Memory B cell (primary cell): ENCODE measurements at places on chromosomes 6 and 20.

- no peak for DNase-seq
- peaks cover 42% of the 10 kb centered on the region for H3K27me3 ChIP-seq
- no peaks in the 10 kb centered on the region for H3K36me3 ChIP-seq
- peaks cover 22% of the 10 kb centered on the region for H3K4me1 ChIP-seq
Observed at GRCh38 chr6:169803271-169803811, 51.9 kb downstream of the ERMARD start.

DNA sequence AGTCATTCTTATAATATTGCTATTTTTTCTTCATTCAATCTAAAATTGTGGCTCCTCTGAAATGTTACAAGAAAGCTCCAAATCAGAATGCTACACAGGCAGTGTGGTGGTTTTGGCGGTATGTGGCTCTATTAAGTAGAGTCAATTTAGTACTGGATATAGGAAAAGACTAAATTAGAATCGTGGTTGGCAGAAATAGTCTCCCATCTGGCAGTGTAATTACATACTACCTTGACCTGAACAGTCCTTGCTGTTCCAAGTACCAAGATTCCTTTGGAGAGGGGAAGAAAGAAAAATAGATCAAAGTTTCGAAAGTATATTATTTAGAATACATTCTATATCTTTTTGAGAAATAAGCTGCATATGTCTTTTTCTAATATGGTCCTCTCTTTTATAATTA lies 78.2 kb downstream of the C6orf118 start:
- DNase-seq: no peak
- no peak overlapping the region for H3K27ac ChIP-seq
- no peak overlapping the region for H3K4me3 ChIP-seq
- no peaks in the 10 kb centered on the region for H3K27me3 ChIP-seq
- no peaks in the 10 kb centered on the region for H3K4me1 ChIP-seq

GRCh38 chr6:57305107-57305506 lies 12.3 kb upstream of the PRIM2 start:
- H3K27me3 ChIP-seq: peaks cover 8% of the 10 kb centered on the region
- no peak overlapping the region for H3K4me3 ChIP-seq

GRCh38 chr20:58402305-58402704 lies 13.3 kb downstream of the VAPB start:
- H3K4me3 ChIP-seq: no peak overlapping the region
- peaks cover 23% of the 10 kb centered on the region for H3K4me1 ChIP-seq
- no peak overlapping the region for H3K27ac ChIP-seq
- no peak for DNase-seq
- no peaks in the 10 kb centered on the region for H3K27me3 ChIP-seq

- H3K36me3 ChIP-seq: peaks cover 22% of the 10 kb centered on the region
- H3K27me3 ChIP-seq: no peaks in the 10 kb centered on the region
- H3K4me3 ChIP-seq: peak overlapping the region; percentile 94
- H3K4me1 ChIP-seq: peaks cover 18% of the 10 kb centered on the region
Observed at GRCh38 chr6:106973018-106973835, 1.3 kb downstream of the CD24 start.

DNA sequence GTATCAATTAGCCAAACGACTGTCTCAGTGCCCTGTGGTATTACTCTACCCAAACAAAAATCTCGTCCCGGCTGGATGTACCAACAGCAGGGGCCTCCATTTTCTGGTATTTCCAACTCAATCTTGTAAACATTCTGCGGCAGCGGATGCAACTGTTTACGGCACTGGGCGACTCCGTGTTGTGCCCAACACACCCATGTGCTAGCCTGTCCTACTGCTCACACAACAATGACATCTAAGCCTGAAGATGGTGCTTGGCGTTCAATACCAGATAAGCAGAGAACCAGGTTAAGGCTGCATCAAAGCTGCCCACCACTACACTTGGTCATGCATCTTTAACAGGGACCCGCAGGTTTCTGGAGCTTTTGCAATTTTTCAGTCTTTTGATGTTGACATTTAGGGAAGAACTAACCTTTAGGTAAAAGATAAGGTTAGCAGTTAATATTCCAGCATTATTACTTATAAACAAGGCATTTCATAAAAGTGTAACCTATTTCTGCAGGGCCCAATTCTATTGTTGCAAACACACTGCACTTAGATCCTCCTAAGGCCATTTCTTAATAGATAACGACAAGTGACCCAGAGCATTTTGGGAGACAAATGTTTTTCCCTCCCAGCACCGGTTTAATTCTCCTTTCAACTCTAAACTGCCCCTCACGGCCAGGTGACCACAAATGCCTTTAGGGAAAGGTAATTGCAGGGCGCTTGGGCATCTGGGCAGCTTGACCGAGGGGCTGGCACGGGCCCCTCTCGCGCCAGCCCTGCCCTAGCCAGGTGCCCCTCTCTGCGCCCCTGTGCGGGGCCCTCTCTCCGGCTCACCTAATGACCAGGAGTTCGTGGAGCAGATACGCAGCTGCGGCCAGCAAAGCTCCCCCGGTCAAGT lies 945 bp downstream of the FAXC start:
- DNase-seq: no peak
- no peak overlapping the region for H3K27ac ChIP-seq
- H3K27me3 ChIP-seq: peaks cover 21% of the 10 kb centered on the region
- H3K36me3 ChIP-seq: no peaks in the 10 kb centered on the region
- H3K4me3 ChIP-seq: no peak overlapping the region

DNA sequence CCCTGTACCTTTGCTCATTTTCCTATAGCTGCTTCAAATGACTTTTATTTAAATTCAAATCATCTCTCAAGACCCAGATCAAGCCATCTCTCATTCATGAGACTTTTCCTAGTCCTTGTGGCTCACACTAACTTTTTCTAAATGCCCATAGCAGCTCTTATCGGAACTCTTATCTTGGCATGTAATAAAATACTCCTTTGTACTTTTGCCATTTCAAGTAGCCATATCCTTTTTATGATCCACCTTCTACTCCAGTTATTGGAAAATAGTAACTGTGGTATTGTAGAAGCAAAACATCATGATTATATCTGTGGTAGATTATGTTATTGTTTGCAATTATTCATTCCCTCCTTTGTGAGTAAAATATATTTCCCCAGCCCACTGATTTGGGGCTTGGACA lies 37.6 kb upstream of the FILIP1 start:
- H3K4me1 ChIP-seq: no peaks in the 10 kb centered on the region
- no peaks in the 10 kb centered on the region for H3K36me3 ChIP-seq
- peaks cover 23% of the 10 kb centered on the region for H3K27me3 ChIP-seq
- no peak for DNase-seq
- no peak overlapping the region for H3K4me3 ChIP-seq

GRCh38 chr20:45469336-45470261 lies at the start of gene WFDC2:
Gene WFDC2, plus strand, starts transcription at chr20:45469753. Its CDS starts 29 bp downstream, at chr20:45469782.
- H3K36me3 ChIP-seq: no peaks in the 10 kb centered on the region
- H3K27me3 ChIP-seq: peaks cover 25% of the 10 kb centered on the region
- no peak for DNase-seq
- no peak within 1 kb of the TSS for H3K27ac ChIP-seq
- peaks cover 10% of the 10 kb centered on the region for H3K4me1 ChIP-seq

- no peaks in the 10 kb centered on the region for H3K36me3 ChIP-seq
- DNase-seq: no peak
- no peak overlapping the region for H3K4me3 ChIP-seq
- no peaks in the 10 kb centered on the region for H3K4me1 ChIP-seq
Observed at GRCh38 chr20:17262786-17263185, 35.9 kb downstream of the PCSK2 start.

DNA sequence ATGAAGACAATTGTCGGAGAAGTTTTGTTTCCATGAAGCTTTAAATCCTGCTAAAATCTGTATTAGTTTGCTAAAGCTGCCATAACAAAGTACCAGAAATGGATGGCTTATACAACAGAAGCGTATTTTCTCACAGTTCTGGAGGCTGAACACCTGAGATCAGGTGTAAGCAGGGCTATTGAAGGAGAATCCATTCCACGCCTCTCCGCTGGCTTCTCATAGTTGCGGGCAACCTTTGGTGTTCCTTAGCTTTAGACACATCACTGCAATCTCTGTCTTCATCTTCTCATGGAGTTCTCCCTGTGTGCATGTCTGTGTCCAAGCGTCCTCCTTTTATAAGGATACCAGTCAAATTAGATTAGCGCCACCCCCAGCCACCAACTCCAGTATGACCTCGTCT lies 159.9 kb upstream of the CDYL start:
- H3K27me3 ChIP-seq: peaks cover 16% of the 10 kb centered on the region
- DNase-seq: no peak
- no peaks in the 10 kb centered on the region for H3K36me3 ChIP-seq
- H3K27ac ChIP-seq: no peak overlapping the region
- no peak overlapping the region for H3K4me3 ChIP-seq

DNA sequence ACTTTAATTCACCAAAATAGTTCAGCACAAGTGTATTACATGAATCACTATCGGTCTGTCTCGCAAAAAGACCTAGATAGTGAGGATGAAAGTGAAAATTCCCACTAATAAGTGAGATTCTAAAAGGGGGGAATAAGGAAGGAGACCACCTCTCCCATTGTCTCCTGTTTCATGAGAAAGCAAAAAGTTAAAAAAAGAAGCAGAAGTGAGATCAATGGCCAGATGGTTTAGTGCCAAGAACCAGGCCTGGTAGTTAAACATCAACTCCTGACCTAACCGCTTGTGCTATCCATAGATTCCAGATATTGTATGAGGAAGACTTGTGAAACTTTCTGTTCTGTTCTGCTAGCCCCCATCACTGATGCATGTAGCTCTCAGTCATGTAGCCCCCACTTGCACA lies 293.0 kb downstream of the RNGTT start:
- H3K4me1 ChIP-seq: no peaks in the 10 kb centered on the region
- H3K27ac ChIP-seq: no peak overlapping the region
- DNase-seq: no peak
- no peaks in the 10 kb centered on the region for H3K27me3 ChIP-seq
- peaks cover 59% of the 10 kb centered on the region for H3K36me3 ChIP-seq

- H3K36me3 ChIP-seq: no peaks in the 10 kb centered on the region
- no peak for DNase-seq
- H3K27me3 ChIP-seq: no peaks in the 10 kb centered on the region
- no peaks in the 10 kb centered on the region for H3K4me1 ChIP-seq
Observed at GRCh38 chr6:699319-699718, 6.4 kb upstream of the EXOC2 start.

DNA sequence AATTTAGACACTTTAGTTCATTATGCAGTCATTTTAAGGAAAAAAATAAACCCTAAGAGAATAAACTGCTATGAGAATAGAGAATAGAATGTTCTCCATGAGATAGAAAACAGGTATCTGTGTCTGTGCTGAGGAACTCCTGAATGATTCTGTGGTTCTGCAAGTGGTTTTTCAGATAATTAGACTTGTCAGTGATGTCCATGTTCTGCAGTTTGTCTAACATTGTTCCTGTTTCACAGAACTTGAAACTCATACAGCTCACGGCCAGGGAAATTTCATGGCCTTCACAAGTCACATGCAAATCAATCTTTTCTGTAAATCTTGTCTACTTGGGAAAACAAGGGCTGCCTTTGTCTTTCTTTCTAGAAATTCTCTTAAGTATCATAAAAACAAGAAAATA lies 73.4 kb upstream of the HMGCLL1 start:
- H3K27me3 ChIP-seq: no peaks in the 10 kb centered on the region
- DNase-seq: no peak
- H3K36me3 ChIP-seq: no peaks in the 10 kb centered on the region
- H3K4me1 ChIP-seq: no peaks in the 10 kb centered on the region

DNA sequence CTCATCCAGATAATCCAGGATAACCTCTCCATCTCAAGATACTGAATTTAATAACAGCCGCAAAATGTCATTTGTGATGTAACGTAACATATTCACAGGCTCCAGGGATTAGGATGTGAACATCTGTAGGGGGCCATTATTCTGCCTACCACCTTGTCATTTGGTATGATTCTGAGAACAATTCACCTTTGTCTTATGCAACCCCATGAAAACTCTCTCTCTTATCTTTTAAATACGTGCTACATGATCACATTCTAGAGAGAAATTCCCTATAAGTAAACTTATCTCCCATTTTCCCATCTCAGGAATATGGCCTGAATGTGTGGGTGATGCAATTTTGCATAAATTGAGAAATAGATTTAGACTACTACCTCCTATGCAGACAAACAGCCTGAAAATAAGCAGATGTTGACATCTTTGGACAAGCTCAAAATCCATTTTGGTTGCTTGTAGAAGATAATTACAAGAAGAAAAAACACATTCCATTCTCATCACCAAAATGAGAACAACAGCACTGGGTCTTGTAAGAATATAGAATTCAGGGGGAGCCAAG lies 255.4 kb upstream of the STXBP5 start:
- no peak overlapping the region for H3K4me3 ChIP-seq
- no peak overlapping the region for H3K27ac ChIP-seq
- H3K36me3 ChIP-seq: no peaks in the 10 kb centered on the region
- H3K4me1 ChIP-seq: peaks cover 3% of the 10 kb centered on the region
- peaks cover 6% of the 10 kb centered on the region for H3K27me3 ChIP-seq

GRCh38 chr20:38497246-38497935 lies 24.7 kb downstream of the RALGAPB start:
- peaks cover 42% of the 10 kb centered on the region for H3K36me3 ChIP-seq
- no peaks in the 10 kb centered on the region for H3K27me3 ChIP-seq

DNA sequence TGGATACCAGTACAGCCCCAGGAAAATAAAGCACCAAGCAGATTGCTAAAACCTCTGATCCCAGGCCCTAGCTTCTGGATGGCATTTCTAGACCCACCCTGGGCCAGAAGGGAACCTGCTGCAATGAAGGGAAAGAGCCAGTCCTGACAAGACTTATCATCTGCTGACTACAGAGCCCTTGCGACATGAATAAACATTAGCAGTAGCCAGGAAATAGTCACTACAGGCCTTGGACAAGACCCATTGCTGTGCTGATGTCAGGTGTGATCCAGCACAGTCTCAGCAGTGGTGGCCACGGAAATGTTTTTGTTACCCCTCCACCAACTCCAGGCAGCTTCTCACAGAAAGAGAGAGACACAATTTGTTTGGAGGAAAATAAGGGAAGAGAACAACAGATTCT lies 399.3 kb downstream of the HAO1 start:
- no peaks in the 10 kb centered on the region for H3K4me1 ChIP-seq
- no peak for DNase-seq
- H3K4me3 ChIP-seq: no peak overlapping the region
- H3K27ac ChIP-seq: no peak overlapping the region

GRCh38 chr6:135739288-135739687 lies 112.2 kb upstream of the PDE7B start:
- no peak overlapping the region for H3K27ac ChIP-seq
- peaks cover 3% of the 10 kb centered on the region for H3K4me1 ChIP-seq
- H3K36me3 ChIP-seq: no peaks in the 10 kb centered on the region
- peaks cover 1% of the 10 kb centered on the region for H3K27me3 ChIP-seq
- H3K4me3 ChIP-seq: no peak overlapping the region
- DNase-seq: no peak

GRCh38 chr6:11496152-11497060 lies 41.1 kb upstream of the TMEM170B start:
- peak; percentile 69 for DNase-seq
- no peaks in the 10 kb centered on the region for H3K36me3 ChIP-seq
- H3K27me3 ChIP-seq: no peaks in the 10 kb centered on the region
- peaks cover 13% of the 10 kb centered on the region for H3K4me1 ChIP-seq
- H3K27ac ChIP-seq: peak overlapping the region; percentile 13
- H3K4me3 ChIP-seq: no peak overlapping the region

DNA sequence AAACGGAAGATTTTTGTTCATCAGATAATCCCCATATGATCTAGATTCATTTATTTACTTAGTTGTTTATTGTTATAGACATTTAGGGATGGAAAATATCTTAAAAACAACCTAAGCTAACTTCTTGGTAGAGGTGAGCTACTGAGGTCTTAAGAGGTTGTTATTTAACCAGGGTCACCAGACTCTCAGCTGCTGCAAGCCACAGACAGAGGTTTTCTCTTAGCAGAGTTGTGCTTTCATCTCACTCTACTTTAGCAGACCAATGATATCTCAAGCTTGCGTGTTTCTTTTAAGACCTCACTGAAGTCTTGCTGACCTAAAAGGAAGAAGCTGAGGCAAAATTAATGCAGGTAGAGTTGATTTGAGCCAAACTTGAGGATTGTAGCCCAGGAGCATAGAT lies 43.6 kb downstream of the NCOA7 start:
- peaks cover 28% of the 10 kb centered on the region for H3K4me1 ChIP-seq
- H3K27ac ChIP-seq: no peak overlapping the region
- no peak overlapping the region for H3K4me3 ChIP-seq
